ENCODE measurements at places on chromosomes 1 and 21. TPM values are rescaled to one million over a fixed set of nuclear protein-coding genes. Genes with fewer than 3 reads are reported as not detected.

Gene ITLN2
- not detected for polyA plus RNA-seq

Gene POFUT2
- 41.7 TPM for polyA plus RNA-seq

Gene SLC35D1
- polyA plus RNA-seq, result 17.9 TPM

Gene TBX15
- not detected for polyA plus RNA-seq

Gene CCDC181
- polyA plus RNA-seq, result 11.2 TPM

Gene MRPS15
- 65.6 TPM for polyA plus RNA-seq

Gene CHRM3
- 0.16 TPM for polyA plus RNA-seq

Gene EFNA4
- polyA plus RNA-seq, result 1.2 TPM

Gene AADACL4
- not detected for polyA plus RNA-seq

Gene HAO2
- not detected for polyA plus RNA-seq

Gene TDRD5
- not detected for polyA plus RNA-seq

Gene TLCD4
- polyA plus RNA-seq, result 1.6 TPM

Gene CCDC27
- polyA plus RNA-seq, result not detected

Gene CYP2J2
- polyA plus RNA-seq, result not detected

Gene DDX59
- 21.0 TPM for polyA plus RNA-seq

Gene LCE1F
- not detected for polyA plus RNA-seq

Gene SPATA1
- 0.17 TPM for polyA plus RNA-seq

Gene TNFRSF8
- not detected for polyA plus RNA-seq

Gene KIF21B
- polyA plus RNA-seq, result 53.7 TPM

Gene RGS13
- polyA plus RNA-seq, result not detected

Gene TSTD1
- polyA plus RNA-seq, result 63.5 TPM

Gene C1orf87
- not detected for polyA plus RNA-seq

Gene CADM3
- 91.2 TPM for polyA plus RNA-seq

Data from neural cell (in vitro differentiated cells).